ENCODE measurements at places on chromosomes 12 and 14. TPM values are rescaled to one million over a fixed set of nuclear protein-coding genes. Genes with fewer than 3 reads are reported as not detected.

MAP4K5 gene
- 16.3 TPM for total RNA-seq

DNA sequence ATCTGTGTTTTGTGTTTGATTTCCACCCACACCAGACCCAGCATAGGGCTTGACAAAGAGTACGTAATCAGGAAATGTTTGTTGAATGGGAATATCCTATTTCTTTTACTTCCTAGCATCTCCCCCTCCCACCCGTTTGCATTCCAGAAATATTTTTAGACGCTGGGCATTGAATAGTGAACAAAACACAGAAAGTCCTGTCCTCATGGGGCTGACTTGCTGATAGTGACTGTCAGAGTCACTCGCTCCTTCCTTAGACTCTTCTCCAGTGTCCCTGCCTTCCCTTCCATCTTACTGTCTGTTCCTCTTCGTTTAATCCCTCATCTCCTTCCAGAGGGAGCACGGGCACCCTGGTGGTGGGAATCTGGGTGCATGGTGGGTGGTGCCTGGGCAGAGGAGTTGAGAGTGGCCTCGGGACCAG, 53.6 kb downstream of the SLC25A47 start:
- no peak for DNase-seq

PLBD1 gene
- total RNA-seq = 24.7 TPM

OR4E2 gene
- total RNA-seq = not detected

Measured in left ventricle myocardium superior (tissue), 1 donor.